ENCODE measurements at places on chromosomes 1 and 21. TPM values are rescaled to one million over a fixed set of nuclear protein-coding genes. Genes with fewer than 3 reads are reported as not detected.

GRCh38 chr1:246588159-246588721 is 22.0 kb downstream of the CNST start:
- DNase-seq: peak; percentile 65

DNA sequence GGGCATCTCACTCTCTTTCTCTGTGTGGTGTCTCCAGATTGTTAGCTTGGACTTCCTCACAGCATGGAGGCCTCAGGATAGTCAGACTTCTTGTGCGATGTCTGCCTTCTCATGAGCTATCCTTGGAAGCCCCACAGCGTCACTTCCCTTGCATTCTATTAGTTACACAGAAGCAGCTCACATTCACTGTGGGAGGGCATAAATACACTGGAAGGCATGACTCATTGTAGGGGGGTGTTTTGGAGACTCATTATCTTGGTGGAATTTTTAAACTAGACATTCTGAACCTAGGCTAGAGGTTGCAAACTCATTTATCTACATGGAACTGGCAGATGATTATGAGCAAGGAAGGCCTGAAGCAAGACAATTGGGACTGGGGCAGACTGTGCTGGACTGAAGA is 21.4 kb upstream of the FASLG start:
- DNase-seq: peak; percentile 62

- no peak for DNase-seq
These were observed 48.1 kb downstream of the DNAJC6 start for GRCh38 chr1:65357291-65357960.

Gene ANGPTL1
- 6.6 TPM for total RNA-seq

Gene METTL13
- 19.6 TPM for total RNA-seq

All from fibroblast of the aortic adventitia (primary cell).